ENCODE measurements at places on chromosomes 13 and 19. TPM values are rescaled to one million over a fixed set of nuclear protein-coding genes. Genes with fewer than 3 reads are reported as not detected.

- DNase-seq: no peak
Observed at GRCh38 chr13:73714522-73714921, 419.7 kb downstream of the KLF12 start.

- no peak for DNase-seq
Observed at GRCh38 chr13:24328145-24328544, 18.8 kb downstream of the C1QTNF9 start.

- no peak for DNase-seq
Observed at GRCh38 chr19:32168111-32168510, 177.3 kb upstream of the ZNF507 start.

- peak; percentile 89 for DNase-seq
Observed at GRCh38 chr13:62357887-62358645, 942.4 kb upstream of the PCDH20 start.

- DNase-seq: no peak
Observed at GRCh38 chr19:366205-366783, 21.7 kb upstream of the MIER2 start.

DNA sequence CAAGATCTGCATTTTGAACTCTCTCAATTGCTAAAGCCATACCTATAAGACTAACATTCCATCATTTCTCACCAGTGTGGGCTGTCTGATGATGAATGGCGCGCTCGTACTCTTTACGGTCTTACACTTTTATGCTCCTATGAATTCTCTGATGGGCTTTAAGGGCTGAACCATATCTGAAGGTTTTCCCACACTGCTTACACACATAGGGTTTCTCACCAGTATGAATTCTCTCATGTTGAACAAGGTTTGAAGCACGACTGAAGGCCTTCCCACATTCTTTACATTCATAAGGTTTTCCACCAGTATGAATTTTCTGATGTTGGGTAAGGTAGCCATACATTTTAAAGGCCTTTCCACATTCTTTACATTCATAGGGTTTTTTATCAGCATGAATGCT lies 18.8 kb upstream of the ZNF607 start:
- no peak for DNase-seq

- DNase-seq: peak; percentile 97
Observed at GRCh38 chr13:50529154-50529882, 314.2 kb downstream of the DLEU7 start.

DNA sequence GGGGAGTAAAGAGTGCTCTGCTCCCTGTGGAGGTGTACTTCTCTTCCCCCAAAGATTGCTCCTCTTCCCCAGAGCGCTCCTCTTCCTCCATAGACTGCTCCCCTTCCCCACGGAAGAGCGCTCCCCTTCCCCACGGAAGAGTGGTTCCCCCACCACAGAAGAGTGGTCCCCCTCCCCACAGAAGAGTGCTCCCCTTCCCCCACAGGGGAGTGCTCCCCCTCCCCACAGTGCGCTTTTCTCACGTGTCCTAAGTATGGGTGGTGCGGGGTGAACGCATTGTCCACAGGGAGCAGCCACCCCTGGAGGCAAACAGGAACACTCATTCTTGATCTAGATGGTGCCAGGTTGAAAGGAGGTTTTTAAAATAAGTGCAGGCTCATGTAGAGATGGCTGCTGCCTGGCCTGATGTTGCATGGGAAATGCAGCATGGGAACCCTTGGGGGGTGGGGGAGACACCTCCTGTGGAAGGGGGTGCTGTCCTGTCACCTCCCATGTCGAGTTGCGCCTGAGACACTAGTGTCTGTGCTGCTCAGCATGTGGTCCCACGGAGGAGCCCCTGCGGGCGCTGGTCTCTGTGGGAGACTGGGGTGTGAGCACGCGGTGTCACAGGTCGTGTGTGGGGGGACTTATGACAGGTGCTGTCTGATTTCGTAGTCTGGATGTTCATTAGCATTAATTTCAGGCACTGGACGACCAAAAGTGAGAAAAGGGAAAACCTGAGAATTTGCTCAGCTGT lies 52.2 kb downstream of the ATP11A start:
- no peak for DNase-seq

The MADCAM1 gene
- total RNA-seq: not detected

The PSG11 gene
- total RNA-seq: 2.0 TPM

The GRWD1 gene
- 44.4 TPM for total RNA-seq

DNA sequence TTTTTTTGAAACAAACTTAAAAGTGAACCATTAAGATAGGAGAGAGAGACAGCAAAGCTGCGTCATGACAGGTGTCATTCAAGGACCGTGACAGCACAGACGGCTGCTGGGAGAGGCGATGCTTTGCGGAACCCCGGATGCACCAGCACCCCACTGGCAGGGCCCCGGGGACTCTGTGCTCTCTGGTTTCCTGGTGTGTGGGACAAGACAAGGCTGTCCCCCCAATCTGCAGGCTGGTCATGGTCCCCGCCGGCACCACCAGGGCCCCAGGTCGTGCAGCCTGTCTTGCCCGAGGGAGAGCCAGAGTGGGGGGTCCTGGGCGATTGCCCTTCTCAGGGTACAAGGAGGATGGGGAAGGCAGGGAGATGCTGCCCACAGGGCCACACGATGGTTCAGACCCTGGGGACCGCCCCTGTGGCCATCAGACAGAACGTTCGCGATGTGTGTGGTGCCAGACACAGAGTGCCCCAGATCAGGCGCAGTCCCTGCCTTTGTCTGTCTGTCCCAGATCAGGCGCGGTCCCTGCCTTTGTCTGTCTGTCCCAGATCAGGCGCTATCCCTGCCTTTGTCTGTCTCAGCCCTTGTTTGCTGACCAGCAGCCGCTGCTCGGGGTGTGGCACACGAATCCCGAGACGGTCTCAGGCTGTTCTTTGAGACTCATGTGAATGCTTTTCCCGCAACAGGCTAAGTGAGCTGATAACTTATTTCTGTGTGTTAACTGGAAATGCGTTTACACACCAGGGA lies 36.1 kb downstream of the ADPRHL1 start:
- no peak for DNase-seq

- peak; percentile 73 for DNase-seq
Observed at GRCh38 chr13:30421093-30422053, 920 bp upstream of the UBE2L5 start.

The CNN1 gene
- not detected for total RNA-seq

DNA sequence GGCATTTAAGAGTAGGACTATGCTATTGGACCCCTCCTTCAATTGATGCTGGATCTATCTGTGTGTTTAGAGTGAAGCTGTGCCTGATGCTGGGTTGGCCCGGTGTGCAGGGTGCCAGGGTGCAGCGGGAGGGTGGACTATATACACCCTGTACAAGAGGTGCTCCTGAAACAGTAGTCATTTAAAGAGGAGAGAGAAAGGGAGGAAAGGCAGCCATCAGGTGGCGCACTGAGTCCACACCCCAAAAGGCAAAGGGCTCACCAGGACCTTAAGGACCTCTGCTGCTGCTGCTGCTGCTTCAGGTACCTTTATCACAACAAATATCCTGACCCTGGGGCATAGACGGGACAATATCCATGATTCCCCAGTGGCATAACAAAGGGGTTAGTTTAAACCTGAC lies 39.4 kb downstream of the ZNF136 start:
- peak; percentile 28 for DNase-seq

The ICAM5 gene
- 0.66 TPM for total RNA-seq

GRCh38 chr13:113638806-113639205 lies 19.2 kb downstream of the ATP4B start:
- no peak for DNase-seq

The ZNF547 gene
- total RNA-seq: 1.8 TPM

DNA sequence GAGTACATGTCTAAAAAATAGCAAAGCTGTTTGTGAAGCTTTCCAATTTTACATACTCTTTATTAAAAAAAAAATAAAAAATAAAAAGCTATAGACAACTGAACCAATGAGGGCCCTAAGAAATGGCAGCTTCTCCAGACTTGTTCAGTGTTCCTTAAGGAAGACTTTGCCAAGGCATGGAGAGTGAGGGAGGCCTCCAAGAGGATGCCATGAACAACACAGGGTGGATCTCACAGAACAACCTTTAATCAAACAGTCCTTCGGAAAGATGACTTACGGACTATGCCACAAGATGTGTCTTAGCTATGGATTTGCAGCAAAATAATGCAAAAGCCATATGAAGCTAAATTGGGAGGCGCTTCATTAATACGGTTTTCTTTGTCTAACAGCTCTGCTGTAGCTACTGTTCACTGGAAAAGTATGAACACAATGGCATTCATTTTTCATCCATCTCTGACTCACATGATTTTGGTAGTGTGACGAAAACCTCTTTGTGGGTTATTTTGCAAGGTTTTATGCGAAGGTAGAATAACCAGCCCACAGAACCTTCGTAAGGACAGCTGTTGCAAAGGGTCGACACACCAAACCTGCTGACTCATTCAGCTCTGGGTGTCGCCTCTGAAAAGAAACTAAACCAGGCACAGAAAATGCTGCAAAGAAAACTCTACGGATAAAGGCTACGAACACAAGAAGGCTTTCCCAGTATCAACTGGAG lies 27.7 kb downstream of the EFNB2 start:
- DNase-seq: peak; percentile 78

DNA sequence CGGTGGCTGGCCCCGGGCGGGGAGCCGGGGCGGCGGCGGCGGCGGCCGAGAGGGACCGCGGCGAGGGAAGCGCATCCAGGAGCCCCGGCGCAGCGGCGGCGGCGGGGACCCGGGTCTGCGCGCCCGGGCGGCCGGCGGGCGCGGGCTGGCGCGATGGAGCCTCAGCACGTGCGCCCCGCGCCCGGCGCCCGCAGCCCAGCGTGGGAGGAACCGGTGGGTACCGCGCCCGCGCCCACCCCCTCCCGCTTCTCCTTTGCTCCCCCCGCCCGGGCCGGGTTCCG lies 7.8 kb upstream of the DGKH start:
- no peak for DNase-seq

DNA sequence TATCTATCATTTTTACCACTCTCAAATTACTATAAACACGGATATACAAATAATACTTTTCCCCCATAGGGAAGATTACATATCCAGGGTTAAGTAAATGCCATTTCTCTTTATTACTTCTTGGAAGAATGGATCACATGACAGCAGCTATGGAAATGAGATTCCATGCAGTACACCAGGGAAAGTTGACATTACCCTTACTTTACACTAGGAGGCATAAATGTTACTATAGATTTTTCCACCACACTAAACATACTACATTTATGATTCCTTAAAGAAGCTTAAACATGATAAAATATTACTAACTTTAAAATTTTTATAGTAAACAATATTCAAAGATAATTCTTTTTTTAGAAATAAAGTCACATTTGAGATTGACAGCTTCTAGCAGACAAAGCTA lies 611.4 kb downstream of the PCDH9 start:
- DNase-seq: peak; percentile 59

GRCh38 chr13:47287291-47287751 lies 390.5 kb upstream of the HTR2A start:
- DNase-seq: no peak

- no peak for DNase-seq
Observed at GRCh38 chr13:24304620-24305019, 4.8 kb upstream of the C1QTNF9 start.

- DNase-seq: no peak
Observed at GRCh38 chr19:35299523-35300338, 7.8 kb downstream of the MAG start.

GRCh38 chr13:46166947-46167610 lies 14.9 kb downstream of the LCP1 start:
- no peak for DNase-seq

The CYP4F2 gene
- not detected for total RNA-seq

GRCh38 chr13:39895254-39895653 lies 239.8 kb downstream of the COG6 start:
- no peak for DNase-seq

DNA sequence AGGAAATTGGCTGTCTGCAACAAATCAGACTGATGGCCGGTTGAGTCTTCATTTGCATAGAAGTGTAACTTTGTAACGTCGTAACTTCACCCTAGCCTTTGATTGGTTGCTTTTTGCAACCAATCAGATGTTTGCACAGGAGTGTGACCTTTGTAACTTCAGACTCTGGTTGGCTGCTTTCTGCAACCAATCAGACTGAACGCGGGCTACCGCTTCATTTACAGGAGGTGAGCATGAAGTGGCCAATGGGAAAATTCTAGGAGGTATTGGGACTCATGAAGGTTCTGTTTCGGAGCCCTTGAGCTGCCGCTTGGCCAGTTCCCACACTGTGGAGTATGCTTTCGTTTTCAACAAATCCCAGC lies 441 bp upstream of the ZNF559 start:
- peak; percentile 86 for DNase-seq

- DNase-seq: no peak
Observed at GRCh38 chr13:98915981-98916380, 61.9 kb downstream of the DOCK9 start.

DNA sequence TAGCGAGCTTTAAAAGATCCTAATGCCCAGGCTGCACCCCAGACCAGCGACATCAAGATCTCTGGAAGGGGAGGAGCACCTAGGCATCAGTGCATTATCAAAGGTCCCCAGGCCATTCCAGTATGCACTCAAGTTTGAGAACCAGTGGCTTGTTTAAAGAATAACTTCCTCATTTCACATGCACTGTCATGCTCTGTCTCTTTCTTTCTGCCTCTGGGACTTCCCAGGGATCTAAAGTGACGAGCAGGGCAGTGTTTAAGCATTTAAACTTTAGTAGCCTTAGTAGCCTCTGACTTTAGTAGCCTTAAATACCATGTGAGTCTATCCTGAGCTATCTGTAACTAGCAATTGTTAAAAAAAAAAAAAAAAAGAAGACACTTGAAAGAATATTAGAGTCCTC lies 8.9 kb upstream of the FARP1 start:
- no peak for DNase-seq

DNA sequence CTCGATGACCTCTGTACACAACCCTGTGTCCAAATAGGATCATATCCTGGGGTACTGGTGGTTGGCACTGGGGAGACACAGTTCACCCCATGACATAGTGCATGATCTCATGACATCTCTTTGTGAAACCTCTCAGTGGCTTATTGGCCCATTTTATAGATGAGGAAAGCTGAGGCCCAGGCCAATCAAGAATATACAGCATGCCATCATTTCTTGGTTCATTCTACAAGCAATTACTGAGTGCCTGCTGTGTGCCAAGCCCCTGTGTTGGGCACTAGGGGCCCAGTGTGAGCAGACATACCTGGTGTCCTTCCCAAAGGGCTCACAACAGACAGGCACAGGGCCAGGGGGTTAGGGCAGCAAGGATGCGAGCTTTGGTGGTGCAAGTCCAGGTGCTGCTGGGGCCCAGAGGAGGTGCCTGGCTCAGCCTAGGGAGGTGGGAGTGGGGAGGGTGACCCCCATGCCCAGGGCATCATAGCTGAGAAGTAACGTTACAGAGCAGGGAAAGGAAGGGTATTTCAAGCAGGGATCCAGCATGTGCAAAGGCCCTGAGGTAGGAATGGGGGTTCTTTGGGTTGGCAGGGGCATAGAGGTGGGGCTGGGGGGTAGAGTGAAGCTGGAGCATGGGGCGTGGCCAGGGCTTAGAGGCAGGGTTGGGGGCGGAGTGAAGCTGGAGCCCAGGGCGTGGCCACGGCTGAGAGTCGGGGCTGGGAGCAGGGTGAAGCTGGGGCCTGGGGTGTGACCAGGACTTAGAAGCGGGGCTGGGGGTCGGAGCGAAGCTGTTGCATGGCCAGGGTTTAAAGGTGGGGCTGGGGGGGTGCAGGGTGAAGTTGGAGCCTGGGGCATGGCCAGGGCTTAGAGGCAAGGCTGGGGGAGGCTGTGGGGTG lies 20.7 kb downstream of the COLGALT1 start:
- DNase-seq: no peak

GRCh38 chr13:33752597-33752996 lies 65.4 kb upstream of the RFC3 start:
- DNase-seq: no peak

The SULT2A1 gene
- 0.21 TPM for total RNA-seq
